ENCODE measurements at places on chromosomes 2 and 18.

DNA sequence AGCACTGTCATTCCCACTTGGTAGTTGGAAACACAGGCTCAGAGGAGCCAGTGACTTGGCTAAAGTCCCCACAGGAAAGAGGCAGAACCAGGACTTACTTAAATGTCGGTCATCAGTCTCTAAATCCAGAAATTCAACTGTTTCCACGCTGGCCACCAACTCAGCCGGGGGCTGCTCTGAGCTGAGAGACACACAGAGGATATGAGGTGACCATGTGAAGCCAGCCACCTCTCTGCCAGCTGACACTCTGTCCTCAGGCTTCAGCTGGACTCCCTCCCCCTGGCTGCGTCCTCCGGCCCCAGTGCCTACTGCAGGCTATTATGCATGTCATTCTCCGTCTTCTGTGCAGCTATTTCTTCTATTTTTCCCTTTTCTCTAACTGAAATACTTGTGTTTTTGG, 168.9 kb downstream of the ANKRD30B start:
- DNase-seq = no peak

DNA sequence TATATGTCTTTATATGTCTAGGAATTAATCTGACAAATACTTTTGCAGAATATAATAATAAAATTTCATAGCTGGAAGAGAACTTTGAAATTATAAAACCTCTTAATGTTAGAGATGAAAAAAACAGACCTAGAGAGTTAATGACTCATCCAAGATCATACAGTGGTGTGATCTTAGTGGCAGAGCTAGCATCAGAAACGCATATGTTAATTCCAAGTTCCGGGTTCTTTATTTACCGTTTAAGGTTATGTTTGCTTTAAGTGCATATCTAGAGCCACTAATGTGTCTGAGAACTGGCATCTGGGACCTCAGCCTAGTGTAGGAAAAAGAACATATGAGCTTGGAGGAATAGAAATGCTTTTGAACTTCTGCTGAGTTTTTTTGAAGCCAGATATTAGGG, 24.3 kb downstream of the CERS6 start:
- DNase-seq = no peak

- DNase-seq = no peak
Observed at GRCh38 chr2:14779252-14779651, 146.7 kb downstream of the LRATD1 start.

DNA sequence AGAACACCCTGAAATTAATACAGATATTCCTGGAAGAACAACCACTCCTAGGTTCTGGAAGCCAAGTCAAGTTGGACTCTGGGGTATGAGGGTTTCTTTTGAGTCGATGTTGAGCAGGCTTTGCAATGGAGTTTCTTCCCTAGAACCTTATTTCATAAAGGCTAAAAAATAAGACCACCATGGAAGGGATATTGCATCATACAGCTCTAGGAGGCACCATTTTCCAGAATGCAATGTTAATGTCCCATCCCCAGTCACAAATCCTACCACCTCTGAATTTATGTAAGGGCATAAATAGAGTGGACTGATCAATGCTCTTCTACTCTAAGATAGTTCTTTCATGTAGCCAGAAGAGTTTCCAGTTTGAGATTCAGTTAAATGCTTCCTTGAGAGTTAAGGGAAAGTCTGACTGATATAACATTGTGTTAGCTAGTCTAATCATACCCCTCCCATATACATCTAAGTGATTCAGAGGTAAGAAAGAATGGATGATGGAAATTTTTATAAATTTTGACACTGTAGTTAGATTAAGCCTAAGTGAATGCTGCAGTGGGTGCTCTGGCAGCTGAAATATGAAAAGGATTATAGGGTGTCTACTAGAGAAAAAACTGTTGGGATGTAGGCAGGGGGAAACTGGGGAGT, 22.0 kb downstream of the ARHGAP15 start:
- no peak for DNase-seq

- DNase-seq = no peak
Observed at GRCh38 chr2:65331336-65332025, 100.9 kb downstream of the SPRED2 start.

DNA sequence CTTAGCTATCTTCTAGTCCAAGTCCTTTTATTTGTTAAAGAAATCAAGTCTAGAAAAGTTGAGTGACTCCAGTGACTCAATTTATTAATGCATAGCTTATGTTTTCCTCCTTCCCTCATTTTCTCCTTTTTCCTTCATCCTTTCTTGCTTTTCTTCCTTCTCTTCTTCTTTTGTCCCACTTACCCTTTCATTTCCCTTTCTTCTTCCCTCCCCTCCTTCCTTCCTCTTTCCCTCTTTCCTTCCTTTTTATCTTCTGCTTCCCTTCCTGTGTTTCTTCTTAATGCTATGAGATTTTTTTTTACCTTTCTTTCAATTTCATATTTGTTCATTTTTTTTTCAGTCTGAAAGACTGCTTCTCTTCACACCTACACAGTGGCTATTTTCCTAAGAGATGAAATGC, 555.5 kb downstream of the PIK3C3 start:
- no peak for DNase-seq
